Retina (tissue), 1 donor: ENCODE measurements at places on chromosomes 5 and 9.

GRCh38 chr9:19934301-19934871 lies 145.5 kb upstream of the SLC24A2 start:
- DNase-seq, result peak; percentile 61

GRCh38 chr5:61275841-61276240 lies 56.2 kb upstream of the ZSWIM6 start:
- DNase-seq, result no peak

- DNase-seq, result no peak
These were observed 879 bp upstream of the UBQLN1 start for GRCh38 chr9:83708515-83709158.

GRCh38 chr9:101693546-101694336 lies 44.7 kb downstream of the GRIN3A start:
- no peak for DNase-seq

GRCh38 chr9:77290373-77290772 lies 113.0 kb downstream of the VPS13A start:
- DNase-seq, result no peak

- DNase-seq, result no peak
These were observed 7.1 kb downstream of the LRRC70 start for GRCh38 chr5:62585751-62586150.

DNA sequence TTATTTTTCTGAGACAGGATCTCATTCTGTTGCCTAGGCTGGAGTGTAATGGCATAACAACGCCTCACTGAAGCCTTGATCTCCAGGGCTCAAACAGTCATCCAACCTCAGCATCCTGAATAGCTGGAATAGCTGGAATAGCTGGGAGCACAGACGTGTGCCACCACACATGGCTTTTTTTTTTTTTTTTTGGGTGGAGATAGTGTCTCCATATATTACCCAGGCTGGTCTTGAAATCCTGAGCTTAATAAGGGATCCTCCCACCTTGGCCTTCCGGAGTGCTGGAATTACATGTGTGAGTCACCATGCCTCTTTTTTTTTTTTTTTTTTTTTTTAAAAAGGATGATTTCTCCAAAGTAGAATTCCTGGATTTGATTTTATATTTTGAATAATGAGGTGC lies 60.7 kb downstream of the NSD1 start:
- DNase-seq, result no peak

DNA sequence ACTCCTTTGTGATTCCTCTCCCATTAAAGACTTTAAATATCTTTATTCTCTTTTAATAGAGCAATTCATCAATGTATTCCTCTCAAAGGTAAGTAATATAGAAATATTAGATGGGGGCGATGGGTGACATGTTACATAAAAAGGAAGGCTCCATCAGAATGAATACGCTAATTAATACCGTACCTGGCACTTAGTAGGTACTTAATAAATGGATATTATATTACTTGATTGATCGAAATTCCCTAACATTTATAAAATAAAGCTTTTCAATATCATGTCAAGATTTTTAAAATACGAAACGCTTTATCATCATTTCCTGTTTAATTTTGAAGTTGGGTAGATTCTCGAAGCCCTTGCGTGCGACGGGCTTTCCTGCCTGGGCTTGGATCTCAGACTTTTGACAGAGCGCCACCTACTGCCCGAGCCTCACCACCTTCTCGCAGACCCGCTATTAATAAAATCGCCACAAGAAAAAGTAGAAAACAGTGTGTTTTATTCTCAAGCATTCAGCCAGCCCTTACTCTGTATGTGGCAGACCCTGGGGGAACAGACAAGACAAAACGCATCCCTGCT lies 99.4 kb downstream of the C5orf15 start:
- DNase-seq, result peak; percentile 87

DNA sequence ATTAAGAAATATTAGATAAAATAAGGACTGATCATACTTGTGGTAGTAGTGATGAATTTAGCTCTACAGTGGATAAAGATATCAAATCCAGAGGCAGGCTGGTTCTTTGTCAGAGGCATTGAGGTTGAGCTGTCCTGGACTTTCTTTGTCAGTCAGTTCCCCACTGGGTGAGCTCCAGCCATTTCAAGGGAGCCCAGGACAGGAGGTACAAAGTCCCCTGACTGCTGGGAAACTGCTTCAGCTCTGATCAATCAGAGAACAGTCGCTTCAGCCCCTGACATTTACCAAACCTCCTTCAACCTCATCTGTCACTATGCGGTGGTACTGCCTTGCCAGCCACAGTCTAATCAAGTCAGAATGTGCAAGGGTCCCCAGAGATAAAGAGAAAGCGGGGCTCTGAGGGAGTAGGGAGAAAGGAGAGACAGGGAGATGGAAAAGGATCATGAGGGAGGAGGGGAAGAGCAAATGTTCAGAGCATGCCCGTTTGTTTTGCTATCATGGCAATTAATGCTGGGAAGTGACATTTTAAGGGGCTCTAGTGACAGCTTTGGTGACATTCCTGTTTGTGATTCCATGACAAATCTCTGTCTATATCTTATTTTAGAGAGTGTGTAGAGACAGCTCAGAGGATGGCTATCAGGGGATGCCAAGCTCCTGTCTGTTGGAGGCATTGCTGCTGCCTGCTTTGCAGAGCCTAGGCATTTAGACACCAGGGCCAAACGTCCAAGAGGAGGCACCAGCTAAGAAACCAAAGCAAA lies 223.2 kb downstream of the ASTN2 start:
- peak; percentile 25 for DNase-seq

- DNase-seq, result peak; percentile 20
These were observed 76.8 kb downstream of the FCHO2 start for GRCh38 chr5:73032635-73033034.

DNA sequence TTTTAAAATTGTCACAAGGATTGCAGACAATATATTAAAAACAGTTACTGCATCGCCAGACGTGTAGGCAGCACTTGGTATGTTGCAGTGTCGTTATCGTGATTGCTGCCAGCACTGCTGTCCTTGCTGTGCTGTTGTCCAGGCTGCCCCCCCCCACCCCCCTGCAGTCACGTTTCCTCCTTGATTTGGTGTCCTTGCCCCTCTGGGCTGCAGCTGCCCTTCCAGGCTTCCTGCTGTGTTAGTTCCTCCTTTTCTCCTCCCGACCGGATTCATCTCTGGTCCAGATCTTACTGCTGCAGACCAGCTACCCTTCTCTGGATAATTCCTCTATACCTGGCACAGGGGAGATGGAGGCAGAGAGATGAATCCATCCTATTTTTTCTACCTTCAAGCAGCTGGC lies 298.9 kb downstream of the TRIM32 start:
- DNase-seq, result peak; percentile 8

DNA sequence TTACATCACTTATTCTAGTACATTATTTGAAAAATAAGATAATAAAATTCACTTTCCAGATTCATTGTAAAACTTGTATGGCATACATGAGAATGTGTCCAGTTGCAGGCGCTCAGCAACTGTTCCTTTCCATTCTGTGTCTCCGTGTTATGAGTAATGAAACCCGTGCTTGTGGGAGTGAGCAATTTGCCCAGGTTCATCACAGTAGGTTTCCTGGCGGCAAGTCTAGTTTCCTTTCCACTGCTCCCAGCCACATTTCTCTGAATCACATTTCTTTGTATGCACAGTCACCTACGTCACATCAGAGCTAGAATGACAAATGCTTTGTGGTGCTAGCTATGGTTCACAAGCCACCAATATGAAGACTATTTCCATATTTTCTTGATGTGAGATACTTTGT lies 39.9 kb downstream of the MOCS2 start:
- DNase-seq, result no peak

- DNase-seq, result peak; percentile 51
These were observed at the start of gene PCDH12 for GRCh38 chr5:141958113-141958512. Gene PCDH12, minus strand, starts transcription at chr5:141958202. Its CDS starts 351 bp downstream, at chr5:141957851.

GRCh38 chr9:118533101-118533500 lies 828.9 kb downstream of the TLR4 start:
- DNase-seq, result no peak

DNA sequence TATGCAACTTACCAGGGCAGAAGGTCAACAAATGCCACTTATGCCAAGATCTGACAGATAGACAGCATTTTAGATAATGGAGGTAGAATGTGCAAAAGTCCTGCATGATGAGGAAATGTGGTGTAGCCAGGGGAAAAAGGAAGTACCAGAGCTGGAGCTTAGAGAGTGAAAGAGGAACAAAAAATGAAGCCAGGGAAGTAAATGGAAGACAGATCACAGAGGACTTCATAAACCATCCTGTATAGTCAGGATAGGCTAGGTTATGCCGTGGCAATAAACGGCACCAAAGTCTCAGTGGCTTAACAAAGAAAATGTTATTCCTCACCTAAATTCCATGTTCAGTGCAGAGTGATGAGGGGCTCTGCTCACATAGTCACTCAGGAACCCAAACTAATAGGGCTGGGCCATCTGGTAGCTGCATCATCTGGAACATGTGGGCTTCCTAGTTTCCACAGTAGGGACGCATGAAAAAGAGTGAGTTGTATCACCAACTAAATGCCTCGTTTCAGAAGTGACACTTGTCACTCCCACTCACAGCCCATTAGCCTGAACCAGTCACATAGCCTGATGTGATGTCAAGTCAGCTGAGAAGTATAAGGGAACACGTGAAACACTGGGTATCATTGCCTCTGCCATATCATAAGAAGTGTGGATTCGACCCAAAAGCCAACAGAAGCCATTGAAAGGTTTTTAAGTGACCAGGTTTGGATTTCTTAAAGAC lies 70.3 kb downstream of the SH3RF2 start:
- no peak for DNase-seq

DNA sequence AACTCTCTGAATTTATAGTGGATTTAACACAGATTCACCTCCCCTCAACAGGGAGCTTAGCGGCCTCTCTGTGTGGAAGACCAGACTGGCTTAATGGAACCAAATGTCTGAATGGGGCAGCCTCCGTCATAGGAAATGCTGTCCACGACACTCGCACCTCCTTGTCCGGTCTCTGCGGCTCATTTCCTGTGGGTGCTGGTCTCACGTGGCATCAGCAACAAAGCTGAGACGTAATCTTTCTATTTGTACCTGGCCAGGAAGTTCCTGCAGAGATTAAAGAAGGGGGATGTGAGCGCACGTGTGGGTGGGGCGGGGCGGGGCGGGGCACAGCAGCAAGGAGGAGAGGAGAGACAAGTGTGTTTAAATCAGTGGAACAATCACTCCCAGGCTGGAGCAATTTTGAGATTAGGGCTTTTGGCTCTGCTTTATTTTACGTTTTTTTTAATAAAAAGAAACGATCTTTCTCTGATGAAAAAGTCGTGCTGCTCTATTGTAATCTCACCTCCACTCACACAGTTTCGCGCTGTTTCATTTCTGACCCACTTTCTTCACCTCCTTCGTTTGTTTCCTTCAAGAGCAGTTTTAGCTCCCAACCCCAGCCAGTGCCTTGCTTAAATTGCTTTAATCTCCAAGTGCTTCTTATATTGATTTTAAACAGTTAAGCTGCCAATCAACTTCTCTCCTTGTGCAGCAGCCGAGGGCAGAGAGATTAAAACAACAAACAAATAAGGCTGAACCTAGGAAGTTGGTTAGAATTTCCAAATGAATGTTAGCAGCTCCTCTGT lies 132.2 kb upstream of the ASTN2 start:
- no peak for DNase-seq

- DNase-seq, result peak; percentile 31
These were observed 57.8 kb upstream of the RAI14 start for GRCh38 chr5:34598177-34598794.

GRCh38 chr9:114722937-114723620 lies 41.1 kb upstream of the TEX48 start:
- no peak for DNase-seq

DNA sequence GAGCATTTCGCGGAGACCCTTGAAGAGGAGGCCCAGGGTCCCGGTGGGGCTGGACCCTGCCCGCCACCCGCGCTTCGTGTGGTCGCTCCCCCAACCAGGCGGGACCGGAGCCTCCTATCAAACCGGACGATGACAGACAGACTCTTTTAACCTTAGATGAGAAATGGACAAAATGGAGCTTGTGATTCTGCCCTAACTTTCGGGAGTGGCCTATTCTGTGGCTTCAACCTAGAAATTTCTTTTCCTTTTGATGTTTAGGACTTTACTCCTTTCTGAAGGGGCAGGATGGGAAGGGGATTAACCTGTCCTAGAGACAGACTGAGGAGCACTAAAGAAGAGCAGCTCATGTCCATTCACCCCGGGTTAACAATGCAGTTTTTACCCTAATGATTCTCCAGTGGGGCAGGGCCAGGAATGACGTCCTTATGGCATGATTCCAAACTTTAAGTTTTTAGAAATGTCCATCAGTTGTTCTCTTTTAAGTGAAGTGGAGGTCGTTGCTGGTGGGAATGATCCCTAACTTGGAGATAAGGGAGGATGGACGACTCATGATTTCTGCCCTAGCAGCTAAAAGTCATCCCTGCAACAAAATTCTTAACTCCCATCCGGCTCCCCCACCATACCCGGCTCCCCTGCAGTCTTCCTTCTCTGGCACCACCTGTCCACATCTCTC lies 1.0 kb downstream of the NIPSNAP3A start:
- DNase-seq, result no peak

GRCh38 chr5:63837437-63837836 lies 124.8 kb downstream of the HTR1A start:
- DNase-seq, result no peak

DNA sequence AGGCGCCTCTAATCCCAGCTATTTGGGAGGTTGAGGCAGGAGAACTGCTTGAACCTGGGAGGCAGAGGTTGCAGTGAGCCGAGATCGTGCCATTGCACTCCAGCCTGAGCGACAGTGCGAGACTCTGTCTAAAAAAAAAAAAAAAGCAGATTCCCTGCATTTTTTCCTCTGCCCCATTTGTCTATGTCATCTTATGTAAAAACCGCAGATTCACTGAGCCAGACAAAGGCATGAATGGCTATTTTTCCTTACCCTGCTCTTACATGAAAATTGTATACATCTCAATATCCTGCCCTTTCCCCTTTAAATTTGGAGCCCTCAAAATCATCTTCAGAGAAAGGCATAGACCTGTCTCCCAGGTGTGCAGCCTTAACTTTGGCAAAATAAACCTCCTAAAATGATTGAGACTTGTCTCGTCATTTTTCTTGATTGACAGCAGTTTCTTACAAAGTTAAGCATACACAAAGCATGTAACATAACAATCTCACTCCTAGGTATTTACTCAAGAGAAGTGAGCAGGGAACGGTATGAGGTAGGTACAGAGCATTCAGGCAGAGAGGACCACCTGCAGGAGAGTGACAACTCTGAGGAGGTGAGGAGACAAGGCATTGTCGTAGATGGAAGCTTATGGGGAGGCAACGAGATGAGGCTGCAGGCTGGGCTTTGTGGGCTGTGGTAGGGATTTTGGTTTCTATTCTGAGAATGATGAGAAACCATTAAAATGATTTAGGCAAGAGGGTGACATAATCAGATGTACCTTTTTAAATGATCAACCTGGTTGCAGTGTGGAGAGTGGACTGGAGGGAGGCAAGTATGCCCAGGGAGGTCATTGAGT lies 65.7 kb upstream of the IL6ST start:
- DNase-seq, result no peak

- DNase-seq, result no peak
These were observed 6.7 kb downstream of the ADAMTSL1 start for GRCh38 chr9:18480662-18481093.

DNA sequence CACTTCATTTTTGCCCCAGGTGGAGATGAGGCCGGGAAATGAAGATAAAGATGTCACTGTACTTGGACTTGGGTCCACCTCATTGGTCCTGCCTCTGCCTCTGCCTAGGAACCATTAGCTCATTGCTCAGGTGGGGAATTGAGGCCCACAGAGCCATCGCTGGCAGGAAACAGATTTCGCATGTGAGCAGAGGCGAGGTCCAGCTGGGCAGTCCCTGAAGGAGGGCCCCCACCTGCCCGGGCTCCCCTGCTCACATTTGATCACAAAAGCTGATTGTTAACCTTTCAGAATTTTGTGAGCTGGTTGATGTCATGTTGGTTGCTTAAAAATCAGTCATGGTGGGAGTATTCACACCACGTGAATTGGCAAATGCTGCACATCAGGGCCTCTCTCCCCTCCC lies 273.8 kb upstream of the MVB12B start:
- no peak for DNase-seq
